Stimulated activated CD4-positive, alpha-beta T cell treated with anti-CD3 and anti-CD28 coated beads, Interleukin-1b, Interleukin-23, amount 100 ng/mL, for 48 hours (primary cell): ENCODE measurements at places on chromosomes 5 and 9.
A peak's percentile ranks its signal among the peaks of the same experiment; 100 is the strongest.

- DNase-seq: no peak
Measured at GRCh38 chr9:109005678-109006077, 7.6 kb downstream of the CTNNAL1 start.

- DNase-seq: peak; percentile 56
Measured at GRCh38 chr9:132486706-132487350, 76.8 kb downstream of the CFAP77 start.

DNA sequence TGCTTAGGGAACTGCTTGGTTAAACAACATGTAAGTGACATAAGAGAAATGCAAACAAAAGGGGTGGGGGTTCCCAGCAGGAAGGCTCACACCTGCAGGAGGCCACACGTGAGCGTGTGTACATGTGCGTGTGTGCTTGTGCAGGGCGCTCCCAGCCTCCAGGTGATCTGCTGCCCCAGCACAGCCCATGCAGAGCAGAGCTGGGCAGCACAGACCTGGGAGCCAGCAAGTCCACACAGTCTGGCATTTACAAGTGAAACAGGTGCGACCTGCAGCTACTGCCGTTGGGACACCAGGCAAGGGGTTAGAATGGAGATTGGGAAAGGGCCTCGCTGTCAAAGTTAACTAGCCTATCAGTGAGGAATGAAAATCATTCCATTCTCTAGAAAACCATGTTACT lies 41.8 kb downstream of the GRAMD2B start:
- no peak for DNase-seq

DNA sequence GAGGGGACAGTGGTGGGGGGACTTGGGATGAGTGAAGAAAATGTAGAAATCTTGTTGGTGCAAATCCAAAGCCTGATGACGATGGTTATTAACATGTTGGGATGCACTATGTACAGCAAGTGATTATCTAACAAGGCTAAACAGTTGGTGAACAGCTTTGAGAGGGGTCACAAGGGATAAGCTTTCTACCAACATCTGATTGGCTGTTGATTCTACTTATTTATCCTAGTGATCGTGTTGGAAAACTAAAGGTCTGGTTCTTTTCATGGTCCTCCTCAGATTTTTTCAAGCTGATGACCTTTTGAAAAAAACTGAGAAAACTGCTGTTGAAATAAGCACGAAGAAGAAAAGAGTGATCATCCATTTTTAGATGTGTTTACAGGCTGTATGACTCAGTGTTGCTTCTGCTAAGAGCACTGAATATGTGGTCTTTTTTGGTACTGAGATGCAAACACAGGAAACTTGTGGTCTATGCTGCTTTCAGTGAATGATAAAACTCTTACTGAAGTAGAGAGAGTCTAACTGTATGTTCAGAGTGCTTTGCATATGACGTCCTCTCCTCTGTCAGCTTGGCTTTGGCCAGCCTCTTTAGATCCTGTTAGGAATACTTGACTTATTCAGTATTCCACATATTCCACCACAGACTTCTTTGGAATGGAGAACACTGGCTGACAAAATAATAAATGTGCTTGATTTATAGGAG lies 174.8 kb downstream of the SLF1 start:
- DNase-seq: no peak

GRCh38 chr9:131799177-131799823 lies 59.4 kb upstream of the RAPGEF1 start:
- peak; percentile 43 for DNase-seq

DNA sequence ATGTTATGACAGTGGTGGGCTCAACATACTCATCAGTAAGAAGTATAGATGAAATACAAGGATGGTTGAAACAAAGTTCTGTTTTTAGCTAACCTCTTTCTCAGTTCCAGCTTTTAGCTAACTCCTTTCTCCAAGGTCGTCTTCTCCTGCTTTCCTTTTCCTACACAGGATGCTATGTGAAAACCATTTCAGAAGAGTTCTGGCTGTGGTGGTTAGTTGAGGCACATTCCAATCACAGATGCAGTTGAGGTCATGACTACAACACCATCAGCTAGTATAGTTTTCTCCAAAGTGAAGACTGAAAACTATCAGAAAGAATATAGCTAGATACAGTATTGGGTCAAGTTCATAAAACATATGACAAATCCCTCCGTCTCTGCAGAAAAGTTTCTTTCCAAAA lies 477.7 kb upstream of the C9orf72 start:
- no peak for DNase-seq

GRCh38 chr9:19022206-19022605 lies 10.8 kb downstream of the SAXO1 start:
- no peak for DNase-seq

GRCh38 chr5:139390639-139391569 lies 1.2 kb upstream of the MZB1 start:
- DNase-seq: no peak

DNA sequence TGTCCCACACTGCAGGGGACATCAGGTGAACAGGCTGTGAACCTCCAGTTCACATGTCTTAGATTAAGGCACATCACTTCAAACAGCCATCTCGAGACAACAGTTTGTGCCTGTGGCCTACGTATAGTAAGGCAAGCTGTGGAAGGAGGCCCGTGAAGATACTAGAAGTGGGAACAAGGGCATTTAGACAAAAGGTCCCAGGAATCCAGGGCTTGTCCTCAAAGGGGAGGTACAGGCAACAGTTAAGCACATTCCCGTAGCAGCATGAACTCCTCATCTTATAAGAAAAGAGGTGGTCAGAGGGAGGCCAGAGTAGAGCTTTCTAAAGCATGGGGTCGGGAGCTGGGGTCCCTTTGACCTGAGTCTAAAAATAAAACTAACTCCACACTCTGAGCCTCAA lies 122.5 kb upstream of the TRPM3 start:
- no peak for DNase-seq

GRCh38 chr5:153831973-153832372 lies 206.7 kb downstream of the FAM114A2 start:
- no peak for DNase-seq

GRCh38 chr5:65197531-65198455 lies 283.9 kb downstream of the ADAMTS6 start:
- no peak for DNase-seq

DNA sequence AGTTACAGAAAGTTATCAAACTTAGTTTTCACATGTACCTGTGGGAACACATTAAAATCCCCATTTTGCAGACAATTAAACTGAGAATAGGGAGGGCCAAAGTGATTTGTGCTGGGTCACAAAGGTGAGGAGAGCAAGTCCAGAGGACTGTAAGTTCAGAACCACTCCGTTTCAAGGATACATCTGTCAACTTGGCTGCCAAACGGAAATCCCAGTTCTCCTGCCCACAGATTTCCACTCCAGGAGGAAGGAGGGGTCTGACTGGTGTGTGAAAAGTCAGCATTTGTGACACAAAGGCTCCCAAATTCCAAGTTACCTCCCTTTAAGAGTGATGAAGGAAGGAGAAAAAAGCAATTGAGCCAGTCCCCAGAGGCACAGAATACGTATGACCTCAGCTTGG lies 42.3 kb downstream of the PRELID2 start:
- no peak for DNase-seq

GRCh38 chr9:97459326-97459725 lies 42.1 kb upstream of the TMOD1 start:
- DNase-seq: no peak

GRCh38 chr5:81657386-81657785 lies 93.5 kb downstream of the SSBP2 start:
- no peak for DNase-seq

DNA sequence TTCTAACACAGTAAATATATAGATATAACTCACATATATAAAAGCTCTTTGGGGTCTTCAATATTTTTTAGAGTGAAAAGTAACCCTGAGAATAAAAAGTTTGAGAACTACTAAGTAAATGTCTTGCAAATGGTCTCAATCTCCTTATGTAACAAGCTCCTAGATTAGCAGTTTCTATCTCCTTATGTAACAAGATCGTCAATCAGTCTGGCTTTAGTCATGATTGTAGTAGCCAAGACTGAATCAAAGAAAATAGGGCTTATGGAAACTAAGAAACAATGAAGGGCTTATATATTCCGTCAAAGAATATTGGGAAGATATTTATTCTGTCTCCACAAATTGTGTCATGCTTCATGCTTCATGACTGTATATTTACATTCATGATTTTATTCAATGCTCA lies 22.4 kb upstream of the FREM1 start:
- DNase-seq: no peak

GRCh38 chr5:112279082-112279481 lies 140.0 kb downstream of the EPB41L4A start:
- no peak for DNase-seq

DNA sequence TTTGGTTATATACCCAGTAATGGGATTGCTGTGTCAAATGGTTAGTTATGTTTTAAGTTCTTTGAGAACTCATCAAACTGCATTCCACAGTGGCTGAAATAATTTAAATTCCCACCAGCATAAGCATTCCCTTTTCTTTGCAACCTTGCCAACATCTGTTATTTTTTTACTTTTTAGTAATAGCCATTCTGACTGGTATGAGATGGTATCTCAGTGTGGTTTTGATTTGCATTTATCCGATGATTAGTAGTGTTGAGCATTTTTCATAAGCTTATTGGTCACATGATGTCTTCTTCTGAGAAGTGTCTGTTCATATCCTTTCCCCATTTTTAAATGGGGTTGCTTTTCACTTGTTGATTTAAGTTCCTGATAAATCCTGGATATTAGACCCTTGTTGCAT lies 435.7 kb upstream of the RIOK2 start:
- no peak for DNase-seq

- DNase-seq: no peak
Measured at GRCh38 chr9:135104761-135105160, 17.3 kb downstream of the OLFM1 start.

- DNase-seq: peak; percentile 35
Measured at GRCh38 chr9:132210472-132211145, 48.8 kb downstream of the NTNG2 start.

DNA sequence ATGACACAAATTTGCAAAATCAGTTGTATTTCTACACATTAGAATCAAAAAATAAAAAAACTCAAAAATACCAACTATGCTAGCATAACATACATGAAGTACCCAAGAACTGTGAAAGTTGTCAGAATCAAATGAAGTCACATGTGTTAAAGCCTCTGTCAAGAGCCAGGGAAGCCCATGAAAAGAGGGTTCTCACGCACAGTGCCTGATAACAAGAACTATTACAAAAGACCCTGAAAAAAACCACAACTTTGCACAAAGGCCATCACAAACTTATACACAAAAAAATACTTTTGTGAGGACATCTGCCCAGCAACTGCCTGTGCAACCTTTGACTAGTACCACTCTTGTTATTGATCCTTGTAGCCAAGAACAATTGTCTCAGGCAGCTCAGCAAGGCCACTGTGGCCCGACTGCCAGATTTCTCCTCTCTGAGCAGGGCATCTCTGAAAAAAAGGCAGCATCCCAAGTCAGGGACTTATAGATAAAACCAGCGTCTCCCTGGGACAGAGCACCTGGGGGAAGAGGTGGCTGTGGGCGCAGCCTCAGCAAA lies 28.9 kb upstream of the HNRNPA0 start:
- no peak for DNase-seq

DNA sequence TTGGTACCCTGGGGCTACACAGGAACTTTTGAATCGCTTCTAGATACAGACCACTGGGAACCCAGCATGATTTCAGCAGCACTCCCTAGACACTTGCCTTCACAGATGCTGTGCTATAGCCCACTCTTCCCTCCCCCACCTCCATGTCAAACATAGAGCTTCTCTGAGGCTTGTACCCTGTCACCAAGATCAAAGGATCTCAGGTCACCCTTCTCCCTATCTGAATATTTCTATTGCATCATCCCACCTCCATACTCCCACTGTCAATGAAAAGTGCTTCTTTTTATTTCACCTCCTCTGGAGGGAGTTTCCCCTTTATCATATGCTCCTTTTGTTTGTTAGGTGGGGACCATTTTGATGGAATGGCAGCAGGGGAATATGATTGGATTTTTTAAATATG lies 29.2 kb upstream of the PHF24 start:
- peak; percentile 12 for DNase-seq

DNA sequence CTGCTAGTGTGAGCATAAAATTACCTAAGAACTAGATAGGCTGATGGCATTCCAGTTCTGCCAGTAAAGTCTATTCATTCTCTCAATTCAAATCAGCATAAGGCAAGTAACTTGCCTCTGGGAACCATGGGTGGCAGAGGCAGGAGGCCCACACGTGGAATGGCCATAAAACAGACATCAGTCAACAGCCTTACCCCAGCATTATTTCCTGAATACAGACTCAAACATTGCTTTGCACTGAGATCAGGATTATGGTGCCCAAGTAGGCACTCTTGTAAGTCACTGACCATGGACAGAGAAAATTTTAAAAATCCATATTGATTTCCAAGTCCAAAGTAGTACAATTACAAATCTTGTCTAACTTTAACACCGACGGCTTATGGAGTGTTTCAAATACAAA lies 157.7 kb downstream of the NR2F1-AS1 start:
- DNase-seq: no peak

GRCh38 chr5:19986806-19987205 lies 1.2 kb downstream of the CDH18 start:
- no peak for DNase-seq

- no peak for DNase-seq
Measured at GRCh38 chr9:126750941-126751725, 53.7 kb upstream of the ZBTB43 start.

GRCh38 chr5:79499640-79500273 lies 14.2 kb downstream of the HOMER1 start:
- DNase-seq: no peak

DNA sequence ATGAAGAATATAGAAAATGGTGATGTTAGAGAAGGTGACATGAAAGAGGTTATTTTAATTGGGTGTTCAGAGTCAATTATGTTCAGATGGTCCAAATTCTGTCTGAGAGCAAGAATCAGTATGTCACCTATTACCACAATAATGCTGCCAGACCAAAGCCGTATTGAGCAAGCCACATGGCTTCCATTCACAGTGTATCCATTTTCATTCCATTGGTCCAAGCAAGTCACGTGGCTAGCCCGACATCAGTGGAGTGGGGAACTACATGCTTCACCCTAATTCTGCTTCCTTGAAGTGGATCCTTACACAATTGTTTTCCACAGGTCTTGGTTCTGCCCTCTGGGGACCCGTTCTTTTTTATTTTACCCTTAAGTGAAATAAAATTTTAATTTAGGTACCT lies 413.5 kb downstream of the EBF1 start:
- no peak for DNase-seq

- DNase-seq: no peak
Measured at GRCh38 chr5:142215915-142216681, 107.5 kb downstream of the NDFIP1 start.

DNA sequence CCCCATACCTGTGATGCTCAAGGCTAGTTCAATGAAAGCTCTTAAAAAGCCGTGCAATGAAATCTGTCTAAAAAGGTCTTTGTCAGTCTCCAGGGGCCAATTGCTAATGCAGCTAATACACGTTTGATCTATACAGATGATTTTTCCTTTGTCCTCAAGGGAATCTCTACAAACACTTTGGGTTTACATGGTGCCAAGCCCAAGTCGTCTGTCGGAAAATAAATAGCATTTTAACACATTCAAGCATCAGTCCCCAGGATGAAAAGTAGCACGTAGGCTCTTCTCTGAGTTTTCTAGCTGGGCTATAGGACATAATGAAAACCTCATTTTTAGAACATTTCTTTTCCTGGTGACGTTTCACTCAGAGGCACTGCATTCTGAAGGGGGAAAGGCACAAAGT lies 477.4 kb upstream of the WWC1 start:
- DNase-seq: no peak
